ENCODE measurements at places on chromosomes 3 and 15. TPM values are rescaled to one million over a fixed set of nuclear protein-coding genes. Genes with fewer than 3 reads are reported as not detected.

Gene RGMA
- under 0.01 TPM for total RNA-seq

Gene KCNMB2
- total RNA-seq, result not detected

Gene ITIH4
- 0.29 TPM for total RNA-seq

Gene SST
- total RNA-seq, result not detected

Gene PRTG
- total RNA-seq, result 2.5 TPM

Gene GXYLT2
- total RNA-seq, result 11.7 TPM

Gene FRMD5
- 1.8 TPM for total RNA-seq

Gene ASB14
- total RNA-seq, result not detected

Gene CLEC3B
- total RNA-seq, result 7.2 TPM

Gene NR1I2
- not detected for total RNA-seq

Gene EEF1AKMT4
- total RNA-seq, result 5.3 TPM

Gene VGLL3
- total RNA-seq, result 43.0 TPM

Gene IL5RA
- total RNA-seq, result not detected

Gene PLSCR2
- total RNA-seq, result 0.18 TPM

Gene TATDN2
- total RNA-seq, result 19.6 TPM

Gene RFTN1
- 36.5 TPM for total RNA-seq

Gene RBM6
- 28.0 TPM for total RNA-seq

Gene CNTN6
- not detected for total RNA-seq

Gene POC1A
- 11.2 TPM for total RNA-seq

Gene GNAT1
- not detected for total RNA-seq

Gene HRG
- not detected for total RNA-seq

Gene HDC
- not detected for total RNA-seq

Gene NR2E3
- total RNA-seq, result 0.18 TPM

Gene SHC4
- total RNA-seq, result 1.9 TPM

Gene TFDP2
- total RNA-seq, result 42.7 TPM

All from myometrial cell (primary cell).